ENCODE measurements at places on chromosomes 6 and 20.

DNA sequence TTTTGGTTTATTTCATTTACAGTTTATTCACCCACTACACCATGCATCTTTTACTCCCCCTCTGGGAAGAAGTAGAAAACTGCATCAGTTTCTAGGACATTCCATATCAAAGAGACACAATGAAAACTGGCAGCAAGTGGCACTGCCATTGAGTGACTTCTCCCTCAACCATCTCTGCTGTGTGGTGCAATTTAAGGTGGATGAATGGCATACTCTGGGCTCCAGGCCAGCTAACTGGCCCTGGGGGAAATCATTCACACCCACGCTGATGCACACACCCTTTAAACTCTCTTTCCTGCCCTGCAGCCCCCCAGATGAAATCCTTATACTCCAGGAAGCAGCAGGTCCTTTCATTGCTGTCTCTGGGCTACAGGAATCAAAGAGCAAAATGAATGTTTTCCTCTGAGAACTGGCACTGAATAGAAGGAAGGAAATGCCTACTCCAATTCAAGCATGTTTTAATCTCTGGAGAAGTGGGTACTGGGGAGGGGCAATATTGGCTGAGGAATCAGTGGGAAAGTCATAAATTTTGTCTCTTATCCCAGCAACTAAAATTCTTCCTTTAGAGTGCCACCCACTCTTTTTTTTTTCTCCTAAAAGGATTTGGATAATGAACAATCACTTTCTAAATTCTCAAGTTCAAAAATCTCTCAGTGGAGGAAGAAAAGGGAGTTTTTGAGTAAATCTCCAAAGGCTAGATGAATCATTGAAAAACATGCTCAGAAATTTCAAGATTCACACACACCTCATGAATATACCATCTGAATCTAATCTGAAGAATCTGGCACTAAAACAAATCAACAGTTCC, 16.9 kb upstream of the RFPL4B start:
- DNase-seq, result peak; percentile 67

DNA sequence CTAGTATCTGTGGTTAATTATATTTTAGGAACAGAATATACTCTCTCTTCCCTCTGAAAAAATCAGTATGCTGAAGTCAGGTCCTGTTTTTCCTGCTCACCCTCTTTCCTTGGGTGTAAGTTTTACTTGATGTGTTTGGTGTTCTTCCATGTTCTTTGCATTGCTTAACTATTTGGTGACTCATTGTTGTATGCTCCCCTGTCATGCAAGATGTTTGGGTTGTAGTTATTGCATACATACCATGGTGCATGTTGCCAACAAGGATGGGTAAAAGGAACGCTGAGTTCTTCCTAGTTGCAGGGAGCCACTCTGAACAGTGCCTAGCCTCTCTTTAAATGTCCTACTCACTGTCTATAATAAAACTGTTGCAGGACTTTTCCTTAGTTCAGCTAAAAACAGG, 207.9 kb upstream of the LAMP5 start:
- peak; percentile 72 for DNase-seq

DNA sequence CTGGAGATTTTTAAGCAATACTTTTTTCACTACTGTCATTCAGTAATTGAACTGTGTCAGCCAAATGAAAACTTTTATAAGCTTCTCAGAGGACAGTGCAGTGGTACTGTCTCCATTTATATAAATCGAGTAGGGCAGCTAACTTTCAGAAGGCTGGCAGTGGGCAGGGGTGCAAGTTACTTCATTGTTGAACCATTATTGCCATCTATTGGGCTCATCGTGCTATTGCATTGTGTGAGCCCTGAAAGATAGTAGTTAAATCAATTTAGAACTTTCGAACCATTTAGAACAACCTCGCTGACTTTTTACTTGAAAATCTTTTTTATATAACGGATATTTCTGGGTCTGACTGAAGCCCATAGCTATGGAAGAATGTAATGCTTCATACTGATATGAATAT, 347.8 kb upstream of the PLCB4 start:
- peak; percentile 35 for DNase-seq

- no peak for DNase-seq
Observed at GRCh38 chr6:9403736-9404135, 968.4 kb upstream of the SLC35B3 start.

DNA sequence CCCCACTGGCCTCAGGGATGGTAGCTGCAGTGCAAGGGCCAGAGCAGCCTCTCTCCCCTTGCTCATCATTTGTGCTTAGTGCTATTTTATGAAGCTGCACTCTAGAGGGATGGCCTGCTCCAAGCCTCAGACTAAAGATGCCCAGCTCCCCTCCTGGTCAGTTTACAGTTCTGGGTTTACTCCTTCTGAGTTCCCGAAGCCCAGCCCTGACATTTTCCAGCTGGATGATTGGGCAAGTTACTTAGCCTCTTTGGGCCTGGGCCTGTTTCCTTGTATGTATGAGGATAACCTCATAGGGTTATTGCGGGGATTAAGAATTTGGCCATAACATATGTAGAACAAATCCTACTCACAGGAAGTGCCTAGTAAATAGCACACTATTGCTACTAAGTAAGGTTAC, 31.8 kb upstream of the EMILIN3 start:
- DNase-seq, result no peak

- no peak for DNase-seq
Observed at GRCh38 chr6:28257042-28257441, 2.1 kb upstream of the NKAPL start.

DNA sequence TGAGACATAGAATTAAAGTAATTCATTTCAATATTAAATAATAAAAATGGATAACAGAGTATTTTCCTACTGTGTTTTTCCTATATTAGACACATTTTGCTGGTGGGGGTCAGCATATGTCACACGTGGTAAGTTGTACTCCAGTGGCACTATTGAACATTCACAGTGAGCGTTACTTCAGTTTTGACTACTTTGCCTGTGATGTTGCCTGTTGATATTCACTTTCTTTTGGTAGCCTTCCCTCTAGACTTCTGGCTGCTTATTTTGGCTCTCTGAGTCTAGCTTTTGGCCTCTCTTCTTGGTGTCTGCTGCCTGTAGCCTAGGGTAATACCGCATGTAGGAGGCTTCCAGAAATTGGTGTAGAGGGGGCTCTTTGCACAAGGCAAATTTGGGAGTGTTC, 64.4 kb upstream of the TFB1M start:
- no peak for DNase-seq

DNA sequence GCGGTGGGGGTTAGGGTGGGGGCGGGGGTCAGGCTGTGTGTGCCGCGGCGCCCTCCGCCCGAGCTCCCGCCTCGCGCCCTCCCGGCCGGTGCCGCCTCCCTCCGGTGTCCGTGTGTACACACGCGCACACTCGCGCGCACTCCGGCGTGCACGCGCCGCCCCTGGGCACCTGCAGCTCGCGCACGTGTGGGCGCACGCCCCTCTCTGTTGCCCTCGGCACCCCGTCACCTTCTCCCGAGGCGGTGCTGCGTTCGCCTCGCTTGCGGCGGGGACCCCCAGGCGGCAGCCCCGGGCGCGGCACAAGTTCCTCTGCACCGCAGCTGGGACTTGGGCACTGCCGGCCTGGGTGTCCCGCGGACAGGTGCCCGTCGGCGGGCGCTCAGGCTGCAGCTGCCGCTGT, 525 bp downstream of the MACROD2 start:
- no peak for DNase-seq

- no peak for DNase-seq
Observed at GRCh38 chr6:164845773-164846172, 463.6 kb downstream of the C6orf118 start.

- peak; percentile 66 for DNase-seq
Observed at GRCh38 chr6:108562503-108562993, 1.8 kb downstream of the FOXO3 start.

DNA sequence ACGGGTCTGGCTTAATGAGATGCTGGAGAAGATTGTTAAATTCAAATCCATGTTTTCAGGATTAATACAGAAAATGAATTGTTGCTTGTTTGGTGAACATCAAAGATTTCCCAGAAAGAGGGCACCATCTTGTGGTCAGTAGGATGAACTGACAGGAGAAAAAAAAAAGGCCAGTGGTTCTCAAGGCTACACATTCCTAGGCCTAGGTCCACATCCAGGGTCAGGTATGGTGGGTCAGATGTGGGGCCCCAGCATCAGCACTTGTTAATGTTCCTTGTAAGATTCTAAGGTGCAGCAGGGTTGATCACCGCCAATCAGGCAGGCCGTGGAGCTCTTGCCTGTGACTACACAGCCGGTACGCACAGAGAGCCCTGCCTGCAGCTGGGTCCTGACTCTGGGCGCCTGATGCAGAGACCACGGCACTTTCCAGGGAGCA, 34.0 kb upstream of the FOXO3 start:
- peak; percentile 26 for DNase-seq

- no peak for DNase-seq
Observed at GRCh38 chr20:34986311-34987287, 30.9 kb downstream of the MYH7B start.

GRCh38 chr20:34535301-34535840, 19.1 kb downstream of the DYNLRB1 start:
- DNase-seq, result no peak

- DNase-seq, result no peak
Observed at GRCh38 chr6:138289739-138290138, 71.4 kb upstream of the PBOV1 start.
